ENCODE measurements at places on chromosomes 13 and 19.

GRCh38 chr19:33125929-33126388, 6.0 kb upstream of the WDR88 start:
- no peak for DNase-seq

DNA sequence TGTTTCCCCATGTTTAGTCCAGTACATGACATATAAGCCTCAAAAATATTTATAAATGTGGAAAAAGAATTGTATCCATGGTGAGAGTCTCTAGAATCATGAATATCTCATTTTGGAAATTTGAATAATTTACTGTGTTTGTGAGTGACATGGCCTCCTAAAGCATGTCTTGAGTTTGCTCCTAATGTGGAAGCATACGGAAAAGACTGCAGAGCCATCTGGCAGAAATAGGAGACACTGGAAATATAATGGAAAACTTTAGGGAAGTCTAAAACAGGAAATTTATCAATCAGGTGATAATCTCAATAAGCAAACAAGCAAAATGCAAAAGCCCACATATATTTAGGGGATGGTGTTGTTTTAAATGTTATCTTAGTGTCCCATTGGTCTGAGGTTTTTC, 465.0 kb downstream of the TDRD3 start:
- DNase-seq, result no peak

GRCh38 chr13:49585220-49586157, at the start of gene RCBTB1:
Gene RCBTB1 (minus strand): TSS chr13:49585558. CDS start chr13:49567279, 18,279 bp downstream.
- DNase-seq, result no peak

DNA sequence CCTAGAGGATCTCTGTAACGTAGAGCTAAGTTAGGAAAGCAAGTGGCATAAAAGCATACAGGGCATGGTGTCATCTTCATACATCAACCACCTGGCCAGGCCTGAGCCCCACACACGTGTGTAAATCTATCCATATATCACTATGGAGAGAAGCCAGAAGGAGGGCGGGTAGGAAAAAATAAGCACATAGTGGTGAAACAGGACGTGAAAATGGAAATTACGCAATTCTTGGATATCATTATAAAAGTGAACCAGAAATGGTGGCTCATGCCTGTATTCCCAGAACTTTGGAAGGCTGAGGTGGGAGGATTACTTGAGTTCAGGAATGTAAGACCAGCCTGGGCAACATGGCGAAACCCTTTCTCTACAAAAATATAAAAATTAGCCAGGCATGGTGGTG, 43.4 kb downstream of the PDCD5 start:
- DNase-seq, result no peak

DNA sequence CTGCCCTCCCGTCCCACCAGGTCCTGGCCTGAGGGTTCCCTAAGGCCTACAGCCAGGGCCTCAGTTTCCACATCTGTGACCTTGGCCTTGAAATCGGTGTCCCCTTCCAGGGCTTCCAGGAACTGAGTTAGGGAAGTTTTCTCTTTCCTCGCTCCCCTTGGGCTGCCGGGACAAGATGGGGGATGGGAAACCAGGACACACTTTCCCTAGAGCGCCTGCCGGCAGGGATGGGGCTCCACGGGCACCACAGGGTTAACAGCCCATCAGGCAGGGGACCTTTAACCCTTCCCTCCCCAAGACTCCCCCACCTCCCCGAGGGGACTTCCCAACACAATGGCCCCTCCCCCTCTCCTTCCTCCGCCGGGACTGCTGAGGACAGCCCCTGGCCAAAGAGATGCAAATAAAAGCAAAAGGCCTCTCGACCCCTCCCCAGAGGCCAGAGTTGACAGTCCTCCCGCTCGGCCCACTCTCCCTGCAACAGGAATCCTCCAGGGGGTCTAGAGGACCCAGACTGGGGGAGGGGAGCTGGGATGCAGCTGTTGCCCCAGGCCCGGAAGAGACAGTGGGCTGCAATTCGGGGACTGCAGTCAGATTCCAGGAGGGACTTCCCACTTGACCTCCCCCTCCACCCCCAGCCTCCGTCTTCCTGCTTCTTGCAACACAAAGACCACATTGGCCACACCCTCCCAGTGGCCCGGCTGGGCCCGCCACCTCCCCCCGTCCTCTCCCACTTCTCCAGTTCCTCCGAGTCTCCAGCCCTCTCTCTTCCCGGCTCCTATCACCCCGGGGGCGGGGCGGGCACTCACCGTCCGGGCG, 3.4 kb downstream of the BBC3 start:
- DNase-seq, result no peak

- DNase-seq, result no peak
These were observed 24.4 kb upstream of the GPR18 start for GRCh38 chr13:99282264-99283231.

GRCh38 chr13:81539643-81540150, 1198.8 kb upstream of the SPRY2 start:
- DNase-seq, result no peak

DNA sequence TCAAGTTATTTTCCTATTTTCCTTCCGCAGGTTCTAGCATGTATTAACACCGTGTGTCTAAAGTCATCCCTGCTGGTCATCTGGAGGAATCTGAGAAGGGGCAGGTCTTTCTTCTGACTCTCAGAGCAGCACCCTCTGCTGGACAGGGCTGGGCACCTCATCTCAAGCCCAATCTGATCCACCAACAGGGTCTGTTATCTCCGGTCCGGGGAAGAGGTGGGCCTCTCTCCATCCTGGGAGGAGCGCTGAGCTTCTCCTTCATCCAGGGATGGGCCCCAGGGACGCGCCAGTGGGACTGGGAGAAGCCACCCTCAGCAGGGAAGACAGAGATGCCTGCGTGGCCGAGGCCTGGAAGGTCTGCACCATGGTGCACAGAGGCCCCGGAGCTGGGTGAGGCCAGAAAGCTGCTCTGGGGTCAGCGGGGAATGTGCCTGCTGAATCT, 26.0 kb upstream of the ZNF331 start:
- DNase-seq, result no peak

DNA sequence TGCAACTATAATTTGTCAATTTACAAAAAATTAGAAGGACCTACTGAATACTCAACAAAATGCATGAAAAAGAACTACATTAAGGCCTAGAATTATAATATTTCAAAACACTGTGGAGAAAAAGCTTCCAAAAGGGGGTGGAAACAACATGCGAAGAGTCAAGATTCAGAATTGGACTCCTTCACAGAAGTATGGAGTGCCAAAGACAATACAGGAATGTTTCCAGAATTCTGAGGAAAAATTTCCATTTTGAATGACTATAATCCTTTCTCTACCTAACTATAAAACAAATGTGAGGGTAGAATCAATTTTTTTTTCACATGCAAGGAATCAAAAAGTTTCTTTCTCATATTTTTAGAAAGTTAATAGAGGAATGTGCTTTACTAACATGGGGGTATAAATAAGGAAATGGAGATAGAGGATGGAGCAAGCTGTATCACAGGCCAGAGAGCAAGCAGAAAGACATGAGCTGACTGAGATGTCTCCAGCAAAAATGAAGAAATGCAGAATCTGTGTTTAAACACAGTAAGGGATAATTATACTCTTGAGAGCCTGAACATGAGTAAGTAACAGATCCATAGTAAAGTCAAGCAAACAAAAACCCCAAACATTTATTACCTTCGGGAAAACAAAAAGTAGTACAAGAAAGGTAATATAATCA, 39.5 kb upstream of the SMAD9 start:
- DNase-seq, result no peak

- no peak for DNase-seq
These were observed 4.7 kb upstream of the MVB12A start for GRCh38 chr19:17415121-17415520.

DNA sequence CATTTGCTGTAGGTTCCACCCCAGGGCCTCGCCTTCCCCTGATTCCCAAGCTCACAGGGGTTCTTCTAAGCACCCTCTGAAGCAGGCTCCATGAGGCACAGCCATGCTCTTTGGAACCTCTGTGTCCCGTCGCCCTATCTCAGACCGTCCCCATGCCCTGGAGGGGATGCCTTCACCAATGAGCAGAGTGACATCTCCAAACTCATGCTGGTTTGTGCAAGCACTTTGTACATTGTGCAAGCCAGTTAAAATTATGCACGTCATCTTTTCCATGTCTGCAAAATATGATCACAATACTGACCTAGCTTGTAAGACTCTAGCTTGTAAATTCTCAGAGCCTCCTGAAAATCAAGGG, 46.5 kb upstream of the RAP2A start:
- no peak for DNase-seq

- no peak for DNase-seq
These were observed 280.8 kb downstream of the DCT start for GRCh38 chr13:94198681-94199080.

DNA sequence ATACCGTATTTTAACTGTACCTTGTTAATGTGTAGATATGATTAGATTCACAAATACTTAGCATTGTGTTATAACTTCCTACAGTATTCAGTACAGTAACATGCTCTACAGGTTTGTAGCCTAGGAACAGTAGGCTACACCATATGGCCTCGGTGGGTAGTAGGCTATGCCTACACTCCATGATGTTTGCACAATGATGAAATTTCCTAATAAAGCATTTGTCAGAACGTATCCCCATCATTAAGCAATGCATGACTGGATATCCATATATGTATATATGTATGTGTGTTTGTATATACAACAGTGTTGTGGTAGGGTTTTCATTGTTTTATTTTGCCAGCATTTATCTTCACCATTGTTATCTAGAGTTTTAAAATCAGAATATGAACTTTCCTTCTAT, 119.4 kb downstream of the SLC7A1 start:
- DNase-seq, result no peak

DNA sequence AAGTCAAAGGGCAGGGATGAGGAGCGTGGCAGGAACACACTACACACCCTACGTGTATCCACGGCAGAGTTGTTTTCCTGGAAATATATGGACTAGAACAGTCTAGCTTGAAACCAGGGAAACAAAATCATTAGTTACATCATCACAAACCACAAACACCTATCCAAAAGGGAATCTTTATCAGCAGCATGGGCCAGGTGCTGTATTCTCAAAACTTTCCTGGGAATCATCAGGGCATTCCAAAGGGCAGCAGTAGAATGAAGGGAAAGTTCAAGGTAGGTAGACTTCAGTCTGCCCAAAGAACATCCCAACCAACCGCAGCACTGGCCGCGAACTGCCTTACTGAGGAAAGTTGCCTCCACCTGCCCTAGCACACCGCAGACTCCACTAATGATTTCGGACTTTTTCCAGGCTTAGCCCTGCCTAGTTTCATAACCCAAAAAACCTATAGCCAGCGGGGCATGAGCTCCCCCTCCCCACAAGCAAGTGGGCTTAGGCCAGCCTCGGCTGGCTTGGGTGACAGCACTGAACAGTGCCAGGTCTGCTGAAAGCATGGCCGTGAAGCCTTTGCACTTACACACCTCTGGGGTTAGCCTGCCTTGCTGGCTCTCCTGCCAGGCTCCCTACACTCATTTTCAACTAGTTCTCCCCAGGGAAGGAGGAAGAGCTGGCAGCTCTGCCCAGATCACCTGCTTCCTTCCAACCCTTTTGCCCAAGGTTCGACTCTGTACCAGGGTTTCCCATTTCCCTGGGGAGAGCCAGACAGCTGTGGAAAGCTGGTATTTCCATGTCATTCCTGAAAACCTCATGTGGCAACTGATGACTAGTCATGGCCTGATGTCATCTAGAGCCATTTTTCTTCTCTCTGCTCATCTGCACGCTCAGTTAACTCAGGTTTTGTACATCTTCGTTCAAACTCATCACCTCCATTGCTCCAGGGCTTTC, 77.3 kb upstream of the UBAC2 start:
- DNase-seq, result no peak

GRCh38 chr13:103952183-103952582, 886.0 kb upstream of the SLC10A2 start:
- no peak for DNase-seq

DNA sequence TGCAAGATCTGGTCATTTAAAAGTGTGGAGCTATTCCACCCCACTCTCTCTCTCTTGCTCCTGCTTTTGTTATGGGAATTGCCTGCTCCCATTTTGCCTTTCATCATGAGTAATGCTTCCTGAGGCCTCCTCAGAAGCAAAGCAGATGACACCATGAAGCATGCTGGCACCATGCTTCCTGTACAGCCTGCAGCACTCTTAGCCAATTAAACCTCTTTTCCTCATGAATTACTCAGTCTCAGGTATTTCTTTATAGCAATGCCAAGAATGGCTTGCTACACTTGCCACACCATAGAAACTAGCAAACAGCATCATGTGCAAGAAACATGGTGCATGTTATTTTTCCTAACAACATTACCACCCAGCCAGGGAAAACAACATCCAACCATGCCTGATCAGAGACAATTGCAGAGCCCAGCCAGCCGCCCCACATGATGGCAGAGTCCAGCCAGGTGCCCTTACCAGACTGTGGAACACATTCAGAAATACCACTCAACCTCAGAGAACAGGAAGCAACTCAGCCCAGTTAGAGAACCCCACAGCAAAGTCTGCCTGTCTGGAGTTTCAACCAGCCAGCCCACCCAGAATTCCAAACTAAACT, 36.9 kb downstream of the SYDE1 start:
- DNase-seq, result no peak

GRCh38 chr13:31138515-31138914, 23.2 kb downstream of the HSPH1 start:
- DNase-seq, result no peak

GRCh38 chr19:1239796-1240737, 1.5 kb upstream of the ATP5F1D start:
- no peak for DNase-seq

DNA sequence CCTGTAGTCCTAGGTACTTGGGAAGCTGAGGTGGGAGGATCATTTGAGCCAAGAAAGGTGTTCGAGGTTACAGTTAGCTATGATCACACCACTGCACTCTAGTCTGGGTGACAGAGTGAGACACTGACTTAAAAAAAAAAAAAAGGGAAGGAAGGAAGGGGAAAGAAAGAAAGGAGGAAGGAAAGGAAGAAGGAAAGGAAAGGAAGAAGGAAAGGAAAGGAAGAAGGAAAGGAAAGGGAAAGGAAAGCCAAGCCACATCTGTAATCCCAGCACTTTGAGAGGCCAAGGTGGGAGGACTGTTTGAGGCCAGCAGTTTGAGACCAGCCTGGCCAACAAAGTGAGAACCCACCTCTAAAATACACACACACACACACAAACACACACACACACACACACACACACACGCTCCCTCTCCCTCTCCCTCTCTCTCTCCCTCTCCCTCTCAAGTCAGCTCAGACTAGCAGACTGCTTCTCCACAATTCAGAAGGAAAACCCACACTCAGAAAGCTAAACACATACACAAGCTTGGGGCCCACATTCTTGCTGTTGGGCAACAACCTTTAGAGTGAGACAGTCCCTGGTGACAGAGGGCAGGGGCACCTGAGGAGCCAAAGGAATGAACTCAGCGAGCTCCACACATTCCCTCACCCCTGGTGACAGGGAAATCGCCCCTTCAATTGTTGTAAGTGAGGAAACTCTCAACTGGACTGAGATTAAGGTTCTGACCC, 2.7 kb downstream of the ZNF709 start:
- no peak for DNase-seq
